ENCODE measurements at places on chromosomes 2 and 18.
A peak's percentile ranks its signal among the peaks of the same experiment; 100 is the strongest.

DNA sequence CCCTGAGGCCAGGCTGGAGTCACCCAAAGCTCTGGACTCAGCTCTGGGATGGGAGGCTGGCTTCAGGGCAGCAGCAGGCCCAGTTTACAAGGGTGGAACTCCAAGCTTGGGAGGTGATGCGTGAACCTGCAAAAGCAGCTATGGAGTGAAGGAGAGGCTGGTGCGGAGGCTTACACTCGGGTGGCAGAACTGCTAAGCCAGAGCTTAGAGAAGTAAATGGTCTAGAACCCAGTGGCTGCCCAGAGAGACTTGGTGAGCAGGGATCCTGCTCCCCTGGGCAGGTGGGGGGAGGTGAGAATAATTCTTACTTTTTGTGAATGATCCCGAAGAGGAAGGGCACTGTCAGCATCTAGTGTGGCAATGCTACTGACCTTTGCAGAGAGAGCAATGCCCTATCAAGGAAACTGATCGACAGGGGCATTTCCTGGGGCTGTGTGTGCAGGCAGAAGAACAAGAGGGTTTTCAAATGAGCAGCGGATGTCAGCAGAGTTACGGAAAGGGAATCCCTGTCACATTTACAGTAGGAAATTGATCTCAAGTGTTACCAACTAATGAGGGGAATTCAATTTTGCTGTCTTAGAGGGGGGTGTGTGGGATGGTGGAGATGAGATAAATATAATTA, 80.4 kb downstream of the TGFA start:
- DNase-seq, result no peak

DNA sequence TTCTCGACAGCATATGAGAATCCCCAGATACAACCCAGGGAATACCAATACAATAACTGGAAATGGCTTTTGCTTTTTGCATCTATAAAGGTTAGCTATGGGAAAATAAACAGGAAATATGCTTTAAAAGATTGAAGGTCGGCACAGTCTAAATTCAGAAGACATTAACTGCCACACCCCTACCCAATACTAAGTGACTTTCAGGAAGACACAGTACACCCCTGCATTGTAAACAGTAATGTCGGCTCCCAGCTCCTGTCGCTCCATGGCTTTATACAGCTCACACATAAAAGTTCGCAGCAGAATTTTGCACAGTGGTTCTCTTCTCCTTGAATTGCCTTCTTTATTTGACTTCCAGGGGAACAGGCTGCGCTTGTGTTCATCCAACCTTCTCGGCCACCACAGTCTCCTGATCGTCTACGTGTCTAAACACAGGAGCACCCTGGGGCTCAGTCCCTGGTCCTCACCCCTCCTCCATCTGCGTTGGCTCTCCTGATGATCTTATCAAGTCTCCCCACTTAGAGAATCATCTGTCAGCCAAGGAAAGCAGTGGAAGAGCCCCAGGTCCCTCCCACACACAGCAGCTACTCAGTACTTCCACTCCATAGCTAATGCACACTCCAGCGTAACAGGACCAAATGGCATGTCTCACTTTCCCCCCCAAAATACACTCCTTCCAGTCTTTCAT, 22.7 kb downstream of the CYB5A start:
- no peak for DNase-seq

DNA sequence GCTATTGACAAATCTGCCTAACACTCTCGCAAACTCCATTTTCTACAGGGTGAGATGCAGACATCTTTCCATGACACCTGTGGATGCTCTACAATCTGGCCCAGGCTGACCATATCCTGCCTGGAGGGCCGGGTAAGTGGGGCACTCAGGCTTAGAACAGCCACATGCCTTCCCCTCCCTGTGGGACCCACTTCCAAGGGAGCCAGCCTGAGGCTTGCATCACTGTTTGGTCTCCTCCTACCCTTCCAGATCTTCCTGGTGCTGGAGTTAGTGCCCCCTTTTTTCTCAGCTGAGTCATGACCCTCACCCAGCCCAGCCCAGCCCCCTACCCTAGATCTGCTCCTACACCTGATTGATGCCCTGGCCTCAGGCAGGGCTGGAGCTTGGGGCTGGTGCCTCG, 150.2 kb upstream of the MSH6 start:
- DNase-seq, result no peak

DNA sequence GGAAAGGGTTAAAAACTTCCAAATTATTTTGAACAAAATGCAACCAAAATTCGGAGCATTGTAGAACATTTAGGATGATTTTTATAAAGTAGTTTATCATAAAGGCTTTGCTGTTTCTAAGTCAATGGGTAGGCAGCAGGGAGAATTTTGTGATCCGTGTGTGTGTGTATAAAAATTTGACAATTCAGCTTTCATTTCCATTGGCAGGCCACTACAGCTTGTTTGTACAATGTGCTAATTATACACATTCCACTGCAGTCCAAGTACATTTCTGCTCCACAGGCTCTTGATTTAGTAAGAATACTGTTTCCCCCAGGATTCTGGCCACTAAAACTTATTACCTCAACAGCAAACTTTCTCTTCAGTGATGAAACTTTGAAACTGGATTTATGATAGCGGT, 71.8 kb upstream of the LTBP1 start:
- no peak for DNase-seq

DNA sequence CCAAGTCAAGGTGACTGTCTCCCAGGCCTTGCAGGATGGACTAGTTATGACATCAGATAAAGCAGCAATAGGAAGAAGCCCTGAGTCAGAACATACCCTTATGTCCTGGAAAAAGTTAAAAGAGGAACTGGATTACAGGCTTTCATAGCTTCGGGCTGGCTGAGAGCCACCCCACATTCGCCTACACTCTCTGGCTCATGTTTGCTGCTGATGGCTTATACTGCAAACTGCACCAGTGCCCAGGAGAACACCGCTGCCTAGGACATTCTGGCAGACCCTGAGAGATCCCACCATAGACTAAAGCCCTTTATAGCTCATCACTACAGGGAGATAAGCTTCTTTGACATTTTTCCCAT, 20.3 kb downstream of the SLC8A1 start:
- no peak for DNase-seq

- no peak for DNase-seq
Observed at GRCh38 chr2:208174144-208174543, 10.8 kb upstream of the CRYGA start.

DNA sequence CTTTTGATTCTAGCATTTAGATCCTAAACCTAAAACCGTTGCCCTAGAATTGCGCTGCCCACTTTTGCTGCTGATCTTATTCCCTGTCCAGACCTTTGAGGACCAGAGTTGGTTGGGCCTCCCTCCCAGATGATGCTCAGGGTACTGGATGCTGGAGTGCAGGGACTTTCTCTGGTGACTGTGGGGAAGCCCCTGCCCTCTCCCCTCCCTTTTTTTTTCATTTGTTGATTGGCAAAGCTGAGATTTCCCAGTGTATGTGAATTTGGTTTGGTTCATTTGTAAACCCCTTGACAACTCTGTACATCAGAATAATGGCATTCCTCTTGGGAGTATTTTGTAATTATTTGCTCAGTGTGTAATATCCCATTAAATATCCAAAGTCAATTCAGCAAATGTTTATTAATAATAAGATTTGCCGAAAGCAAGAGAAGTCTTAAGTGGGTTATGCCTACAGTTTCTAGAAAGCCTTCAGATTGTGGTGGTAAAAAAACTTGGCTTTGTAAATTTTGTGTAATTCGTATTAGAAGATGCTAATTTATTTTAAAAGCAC, 28.3 kb downstream of the RAB31 start:
- no peak for DNase-seq

GRCh38 chr2:157808421-157808820, 67.7 kb downstream of the ACVR1 start:
- DNase-seq, result no peak

DNA sequence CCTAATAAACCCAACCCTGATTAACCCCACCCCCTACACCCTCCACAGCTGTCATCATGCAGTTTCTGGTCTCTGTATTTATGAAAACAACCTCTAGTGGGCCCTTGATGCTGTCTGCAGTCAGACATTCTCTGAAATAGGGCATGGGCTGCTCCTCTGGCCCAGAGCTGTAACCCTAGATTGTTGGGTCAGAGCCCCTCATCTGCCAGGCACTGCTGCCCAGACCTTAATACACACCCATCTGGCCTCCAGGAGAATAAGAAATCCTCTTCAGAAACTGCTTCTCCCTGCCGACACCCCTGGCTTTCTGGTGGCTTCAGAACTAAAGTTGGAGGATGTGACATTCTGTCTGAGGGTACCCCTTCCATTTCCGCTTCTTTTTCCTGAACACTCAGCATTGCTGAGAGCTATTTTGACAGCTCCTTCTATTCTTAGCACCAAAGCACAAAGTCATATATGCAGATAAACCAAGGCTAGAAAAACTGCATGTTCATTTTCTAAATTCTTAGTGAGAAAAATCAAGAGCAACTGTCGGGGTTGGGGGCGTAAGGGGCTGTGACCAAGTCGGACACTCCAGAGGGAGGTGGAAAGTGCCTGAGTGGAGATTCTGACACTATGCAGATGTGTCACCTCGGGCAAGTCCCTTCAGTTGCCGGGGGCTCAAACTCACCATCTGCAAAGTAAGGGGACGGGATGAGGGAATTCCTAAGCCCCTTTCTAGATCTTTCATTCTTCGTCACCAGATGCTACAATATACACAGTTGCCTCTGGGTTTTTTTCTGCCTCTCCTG, 28.7 kb downstream of the SRSF7 start:
- DNase-seq, result no peak

DNA sequence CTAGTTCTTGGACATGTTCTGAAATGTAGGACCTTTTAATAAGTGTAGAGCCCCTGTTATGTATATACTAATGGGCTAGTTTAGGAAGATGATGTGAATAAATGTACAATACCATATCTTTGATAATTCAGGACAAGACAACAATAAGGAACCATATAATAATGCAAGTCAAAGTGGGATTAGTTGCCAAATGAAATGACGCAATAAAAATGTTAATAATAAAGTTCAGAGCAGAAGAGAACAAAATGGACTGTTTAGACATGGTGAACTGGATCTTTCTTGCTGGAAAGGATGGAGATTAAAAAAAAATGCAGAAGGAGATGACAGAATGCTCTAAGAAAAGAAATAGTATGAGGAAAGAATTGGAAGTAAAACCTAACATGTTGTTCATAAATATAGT, 43.7 kb downstream of the MMADHC start:
- no peak for DNase-seq

- DNase-seq, result no peak
Observed at GRCh38 chr2:56047136-56047535, 123.6 kb upstream of the EFEMP1 start.

- DNase-seq, result no peak
Observed at GRCh38 chr2:1887915-1888314, 143.6 kb upstream of the PXDN start.

- DNase-seq, result no peak
Observed at GRCh38 chr18:74476140-74476539, 19.0 kb upstream of the DIPK1C start.

DNA sequence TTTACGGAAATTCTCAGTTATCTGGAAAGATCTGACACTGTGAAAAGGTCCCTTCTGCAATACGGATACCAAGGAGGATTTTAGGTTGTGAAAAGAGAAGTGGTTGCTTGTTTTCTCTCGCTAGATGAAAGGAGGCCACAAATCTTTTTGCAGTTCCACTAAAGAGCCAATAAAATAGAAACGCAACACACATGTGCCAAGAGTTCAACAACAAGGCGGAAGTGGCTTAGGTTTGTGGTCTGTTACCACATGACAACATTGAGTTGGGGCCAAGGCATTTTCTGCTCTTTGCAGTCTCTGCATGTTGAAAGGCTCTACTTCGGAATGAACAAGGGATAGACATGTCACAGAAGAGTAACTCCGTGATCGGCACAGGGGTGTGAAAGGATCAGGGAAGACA, 115.7 kb upstream of the OSR1 start:
- DNase-seq, result peak; percentile 31

- no peak for DNase-seq
Observed at GRCh38 chr2:85713836-85714235, 19.7 kb downstream of the GNLY start.

DNA sequence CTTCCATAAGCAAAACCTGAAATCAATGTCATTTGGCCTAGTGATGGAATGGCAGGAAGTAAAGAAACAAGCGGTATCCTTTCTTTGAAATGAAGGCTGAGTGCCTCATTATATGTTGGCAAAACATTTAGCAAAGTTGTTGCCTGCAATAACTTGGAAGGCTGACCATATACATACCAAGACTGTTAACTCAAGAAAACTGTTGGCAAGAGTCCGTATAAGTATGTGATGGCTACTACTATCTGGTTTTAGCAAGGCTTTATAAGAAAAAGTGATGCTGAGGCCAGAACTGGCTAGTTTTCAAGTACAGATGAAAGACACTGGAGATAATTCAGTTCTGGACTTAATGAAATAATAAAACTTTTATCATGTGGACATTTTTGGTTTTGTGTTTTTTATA, 356.2 kb downstream of the ZNF521 start:
- no peak for DNase-seq

GRCh38 chr2:160581035-160581434, 87.4 kb upstream of the RBMS1 start:
- DNase-seq, result no peak

DNA sequence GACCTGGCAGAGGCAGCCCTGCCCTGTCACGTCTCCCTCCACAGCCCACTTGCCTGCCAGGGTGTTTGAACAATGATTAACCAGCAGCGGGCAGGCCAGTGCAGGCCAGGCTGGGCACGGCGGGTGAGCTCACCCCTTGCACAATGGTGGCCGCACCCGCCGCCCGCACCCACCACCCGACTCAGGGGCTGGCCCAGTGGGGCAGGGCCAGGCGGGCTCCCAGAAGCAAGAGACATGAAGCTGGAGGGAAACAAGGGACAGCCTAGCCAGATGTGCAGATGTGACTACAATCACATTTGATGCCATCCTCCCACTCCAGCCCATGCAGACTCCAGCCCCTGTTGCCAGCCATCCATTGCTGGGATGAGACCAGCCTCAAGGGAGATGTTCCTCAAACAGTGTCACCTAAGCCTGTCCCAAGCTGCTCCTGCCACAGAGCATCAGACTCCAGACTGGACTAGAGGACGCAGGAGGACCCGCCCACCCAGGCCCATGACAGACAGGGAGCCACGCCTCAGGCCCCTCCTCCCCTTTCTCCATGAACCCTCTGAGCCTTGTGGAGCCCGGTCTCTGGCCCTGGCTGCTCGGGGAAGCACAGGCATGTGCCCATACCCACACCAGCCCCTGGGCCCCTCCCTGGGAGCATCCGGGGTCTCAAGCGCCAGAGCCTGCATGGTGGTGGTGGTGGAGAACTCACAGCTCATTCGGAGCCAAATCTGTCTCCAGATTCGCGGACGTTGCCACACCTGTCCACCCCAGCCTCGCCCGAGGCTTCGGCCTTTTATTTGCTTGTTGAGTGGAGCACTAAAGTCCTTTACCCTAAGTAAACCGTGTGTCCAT, 45.0 kb downstream of the SDC1 start:
- DNase-seq, result no peak

Data from T-helper 1 cell (primary cell).